Activated CD8-positive, alpha-beta memory T cell treated with anti-CD3 and anti-CD28 coated beads for 1 hour (primary cell): ENCODE measurements at places on chromosomes 7 and 10.

GRCh38 chr7:155206318-155207020, 91.2 kb upstream of the INSIG1 start:
- DNase-seq, result peak; percentile 23

DNA sequence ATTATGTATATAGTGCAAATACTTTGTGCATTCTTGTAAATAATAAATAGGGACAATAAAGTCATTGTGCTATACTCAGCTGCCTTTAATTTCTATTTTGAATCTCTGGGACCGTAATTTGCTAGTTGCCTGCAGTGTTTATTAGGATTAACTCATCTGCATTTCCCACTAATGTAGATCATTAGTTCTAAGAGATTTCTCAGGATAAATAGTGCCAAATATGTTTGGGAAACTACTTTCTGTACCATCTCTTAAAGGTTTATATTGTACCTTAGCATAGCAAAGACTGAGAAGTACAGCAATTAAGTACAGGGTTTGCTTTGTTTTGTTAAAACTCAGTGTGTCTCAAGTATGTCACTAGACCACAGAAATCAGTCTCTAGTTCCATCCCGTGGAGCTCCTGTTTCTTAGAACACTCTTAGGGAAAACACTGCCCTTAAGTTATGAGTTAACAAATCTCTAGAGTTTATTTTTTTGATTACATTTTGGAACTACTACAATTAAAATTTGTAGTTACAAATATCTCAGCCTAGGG, 26.0 kb downstream of the ADD3 start:
- no peak for DNase-seq

DNA sequence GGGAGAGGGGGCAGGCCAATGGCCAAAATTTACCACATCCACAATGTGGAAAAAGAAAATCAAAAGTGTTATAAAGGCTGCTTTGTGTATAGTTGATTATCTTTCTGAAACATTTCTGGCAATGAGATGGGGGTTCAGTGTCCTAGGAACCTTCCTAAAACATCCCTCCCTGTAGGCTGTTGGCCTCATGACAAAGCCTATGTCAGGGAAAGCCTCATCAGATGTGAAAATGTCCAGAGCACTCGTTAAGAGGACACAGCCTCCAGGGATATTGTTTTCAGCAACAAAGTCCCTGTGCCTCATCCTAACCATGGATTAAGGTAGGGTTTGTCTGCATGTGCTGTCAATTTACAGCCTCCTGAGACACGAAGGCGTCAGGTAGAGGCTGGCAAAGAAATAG, 17.0 kb downstream of the SUN3 start:
- DNase-seq, result no peak

- no peak for DNase-seq
Measured at GRCh38 chr7:32155712-32156111, 85.5 kb upstream of the PDE1C start.

- DNase-seq, result no peak
Measured at GRCh38 chr10:126397156-126397555, 8.9 kb upstream of the ADAM12 start.

GRCh38 chr10:97916586-97916985, 66.9 kb downstream of the GOLGA7B start:
- no peak for DNase-seq

GRCh38 chr7:121369462-121369861, 26.6 kb downstream of the FAM3C start:
- DNase-seq, result no peak

- no peak for DNase-seq
Measured at GRCh38 chr10:46787321-46787615, 124.0 kb upstream of the PTPN20 start.

GRCh38 chr10:89163265-89163995, 43.7 kb downstream of the CH25H start:
- peak; percentile 5 for DNase-seq

- DNase-seq, result no peak
Measured at GRCh38 chr7:142908921-142909890, 23.7 kb upstream of the TRPV6 start.

- DNase-seq, result no peak
Measured at GRCh38 chr7:142568435-142569097, 180.7 kb upstream of the PRSS1 start.

GRCh38 chr7:99379043-99379577, 4.6 kb downstream of the ARPC1B start:
- DNase-seq, result no peak

DNA sequence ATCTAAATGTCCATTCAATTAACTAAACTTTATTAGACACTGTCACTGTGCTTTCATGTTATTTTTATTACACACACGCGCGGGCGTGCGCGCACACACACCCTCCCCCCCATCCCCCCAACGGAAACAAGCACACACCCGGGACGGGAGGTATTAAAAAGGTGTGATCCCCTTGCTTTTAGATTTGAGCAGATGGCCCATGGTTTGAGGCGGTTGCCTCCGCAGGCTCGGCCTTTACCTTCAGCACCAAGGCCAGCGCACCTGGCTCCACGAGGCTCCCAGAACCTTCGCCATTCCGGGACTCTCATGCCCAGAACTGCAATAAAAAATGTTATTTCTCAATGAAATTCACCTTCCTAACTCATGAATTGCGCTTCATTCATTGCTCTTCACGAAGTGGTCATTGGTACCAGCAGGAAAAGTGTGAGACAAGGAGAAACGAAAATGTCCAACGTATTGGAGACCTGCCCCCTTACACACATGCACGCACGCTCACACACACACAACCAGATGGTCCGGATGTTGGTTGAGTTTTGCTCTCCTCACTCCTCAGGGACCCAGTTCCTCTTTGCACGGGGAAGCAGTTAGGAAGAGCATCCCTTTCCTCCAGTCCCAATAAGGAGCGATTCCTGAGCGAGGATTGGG, 20.8 kb upstream of the PTF1A start:
- no peak for DNase-seq

- DNase-seq, result no peak
Measured at GRCh38 chr10:49398986-49399385, 3.1 kb upstream of the DRGX start.

- DNase-seq, result no peak
Measured at GRCh38 chr10:21519941-21520436, 5.5 kb downstream of the SKIDA1 start.

DNA sequence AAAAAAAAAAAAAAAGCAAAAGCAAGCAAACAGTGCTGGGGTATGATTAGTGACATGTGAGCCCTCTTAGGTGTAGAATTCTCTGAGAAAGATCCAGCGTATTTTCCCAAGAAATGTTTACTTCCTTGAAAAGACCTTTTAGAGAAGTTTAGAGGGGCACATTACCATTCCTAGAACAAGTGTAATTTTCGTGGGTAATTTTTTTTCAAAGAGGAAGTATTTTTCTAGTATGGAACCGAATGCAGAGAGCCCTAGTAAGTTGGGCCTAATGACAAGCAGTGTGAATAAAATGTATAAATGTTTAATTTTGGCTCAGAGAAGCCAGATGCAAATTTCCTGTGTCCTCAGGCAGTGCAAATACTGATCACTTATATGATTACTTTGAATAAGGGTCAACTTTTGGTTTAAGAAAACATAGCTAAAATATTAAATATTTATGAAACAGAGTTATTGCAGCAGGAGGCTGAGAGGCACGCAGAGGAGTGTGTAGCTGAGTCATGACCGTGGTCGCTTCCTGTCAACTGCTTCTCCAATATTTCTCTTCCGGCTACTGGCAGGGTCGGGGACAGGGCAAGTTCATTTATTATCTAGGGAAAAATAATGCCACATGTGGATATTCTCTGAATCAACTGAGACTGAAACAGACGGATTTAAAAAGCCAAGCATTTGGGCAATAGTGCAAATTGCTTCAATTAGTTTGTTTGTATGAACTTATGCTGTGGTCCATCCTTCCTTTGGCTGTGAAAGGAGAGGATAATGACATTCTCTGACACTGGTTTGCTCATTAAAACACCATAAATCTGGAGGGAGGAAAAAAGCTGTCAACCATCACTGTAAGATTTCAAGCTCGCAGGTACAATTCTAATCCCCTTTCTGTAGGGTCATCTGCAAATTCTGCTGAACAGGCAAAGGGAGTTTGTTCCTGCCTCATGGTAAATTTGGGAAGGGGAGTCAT, 495.2 kb downstream of the GLRX3 start:
- no peak for DNase-seq

GRCh38 chr10:14776546-14776945, 1.8 kb upstream of the FAM107B start:
- no peak for DNase-seq

DNA sequence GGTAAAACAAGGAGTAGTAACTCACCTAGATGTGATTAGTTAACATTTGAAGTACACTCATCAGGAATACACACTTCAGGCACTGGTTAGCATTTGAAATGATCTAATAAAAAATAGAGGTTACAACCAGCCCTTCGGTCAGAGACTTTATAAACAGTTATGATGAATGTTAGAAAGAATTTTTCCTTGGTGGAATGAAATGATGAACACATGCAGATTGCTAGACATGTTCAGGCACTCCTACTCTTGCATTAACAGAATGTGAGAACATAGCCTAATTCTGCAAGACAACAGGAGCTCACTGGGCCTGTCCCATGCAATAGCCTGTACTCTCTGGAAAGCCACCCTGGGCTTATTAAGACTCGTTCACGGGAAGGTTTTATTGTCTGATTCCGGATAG, 47.3 kb upstream of the TECTB start:
- no peak for DNase-seq

GRCh38 chr10:113980408-113981087, 63.1 kb upstream of the ADRB1 start:
- no peak for DNase-seq

DNA sequence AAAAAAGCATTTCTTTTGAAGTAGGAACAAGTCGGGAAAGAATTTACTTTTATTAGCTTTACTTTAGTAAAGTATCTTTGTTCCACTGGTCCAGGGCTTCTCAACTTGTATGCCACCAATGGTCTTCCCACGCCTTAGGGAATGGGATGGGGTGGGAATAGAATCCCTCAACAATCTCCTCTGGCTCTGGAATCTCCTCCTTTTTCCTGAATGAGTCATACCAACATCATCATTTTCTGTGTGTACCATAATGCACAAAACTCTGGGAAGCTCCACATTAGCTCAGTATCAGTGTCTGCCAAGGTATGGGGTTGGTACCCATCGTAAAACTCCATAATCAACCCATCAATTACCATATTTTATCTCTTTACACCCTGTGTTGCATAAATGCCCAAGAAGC, 159.4 kb upstream of the BMPER start:
- no peak for DNase-seq

- no peak for DNase-seq
Measured at GRCh38 chr7:116779216-116779615, 83.2 kb upstream of the CAPZA2 start.

DNA sequence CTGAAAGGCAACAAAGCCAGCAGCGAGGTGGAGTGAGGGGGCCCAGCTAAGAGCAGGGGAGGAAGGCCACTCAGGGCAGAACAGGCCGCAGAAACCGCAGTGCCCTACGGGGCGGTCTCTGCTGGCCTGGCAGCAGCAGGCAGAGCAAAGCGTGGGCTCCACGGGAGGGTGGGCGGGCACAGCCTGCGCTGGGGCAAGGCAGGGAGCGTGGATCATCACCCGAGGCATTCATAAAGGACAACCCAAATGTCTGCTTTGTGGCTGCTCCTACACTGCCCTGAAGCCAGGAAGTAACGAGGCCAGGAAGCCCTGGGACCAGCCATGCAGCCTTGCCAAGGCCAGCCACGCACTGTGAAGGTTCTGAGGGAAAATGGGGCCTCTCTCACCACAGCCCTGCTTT, 127.5 kb downstream of the MAD1L1 start:
- no peak for DNase-seq

GRCh38 chr10:27391325-27391724, 112.8 kb upstream of the RAB18 start:
- no peak for DNase-seq
